ENCODE measurements at places on chromosomes 7 and 10.

- H3K36me3 ChIP-seq: peaks cover 2% of the 10 kb centered on the region
- peaks cover 35% of the 10 kb centered on the region for H3K4me1 ChIP-seq
- no peaks in the 10 kb centered on the region for H3K27me3 ChIP-seq
- peak; percentile 24 for DNase-seq
Measured at GRCh38 chr10:102133373-102134195, 744 bp downstream of the PPRC1 start.

DNA sequence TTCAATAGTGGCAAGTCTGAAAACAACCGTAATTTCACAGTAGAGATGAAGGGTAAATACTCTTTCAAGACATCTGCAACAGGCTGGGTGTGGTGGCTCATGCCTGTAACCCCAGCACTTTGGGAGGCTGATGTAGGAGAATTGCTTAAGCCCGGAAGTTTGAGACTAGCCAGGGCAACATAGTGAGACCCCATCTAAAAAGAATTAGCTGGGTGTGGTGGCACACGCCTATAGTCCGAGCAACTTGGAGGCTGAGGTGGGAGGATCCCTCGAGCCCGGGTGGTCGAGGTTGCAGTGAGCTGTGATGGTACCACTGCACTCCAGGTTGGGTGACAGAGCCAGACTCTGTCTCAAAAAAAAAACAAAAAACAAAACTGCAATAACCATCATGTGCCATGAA, 71.8 kb downstream of the PFKFB3 start:
- H3K4me1 ChIP-seq: peaks cover 27% of the 10 kb centered on the region
- H3K36me3 ChIP-seq: no peaks in the 10 kb centered on the region
- peak overlapping the region; percentile 98 for H3K27ac ChIP-seq
- DNase-seq: no peak
- H3K27me3 ChIP-seq: no peaks in the 10 kb centered on the region

DNA sequence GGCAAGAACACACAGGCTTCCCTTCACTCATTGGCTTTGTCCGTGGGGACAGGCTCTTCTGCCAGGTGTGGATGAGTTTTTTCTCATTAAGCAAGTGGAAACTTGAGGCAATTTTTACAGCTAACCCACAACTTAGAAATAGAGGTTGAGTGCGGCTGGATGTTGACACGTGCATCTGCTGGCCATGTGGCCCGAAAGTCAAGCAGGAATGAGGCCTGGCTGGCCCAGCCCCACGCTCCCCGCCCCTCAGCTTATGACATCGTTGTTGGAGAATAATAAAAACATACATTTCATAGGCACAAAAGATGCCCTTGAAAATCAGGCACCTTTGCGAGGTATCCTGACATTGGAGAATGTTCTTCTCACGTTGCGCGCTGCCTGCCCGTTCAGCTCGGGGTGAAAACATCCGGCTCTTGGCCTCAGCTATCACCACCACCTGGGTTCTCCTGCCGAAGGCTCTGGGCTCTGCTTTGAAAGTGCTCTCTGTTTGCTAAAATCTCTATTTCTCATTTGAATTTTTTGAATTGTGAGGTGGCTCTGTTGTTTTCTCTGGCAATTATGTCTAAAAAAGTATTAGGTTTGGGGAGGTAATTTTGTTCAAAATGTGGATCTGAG, 310.7 kb downstream of the WDR37 start:
- no peak overlapping the region for H3K4me3 ChIP-seq
- DNase-seq: no peak
- peaks cover 2% of the 10 kb centered on the region for H3K36me3 ChIP-seq
- peaks cover 42% of the 10 kb centered on the region for H3K27me3 ChIP-seq
- peaks cover 2% of the 10 kb centered on the region for H3K4me1 ChIP-seq

DNA sequence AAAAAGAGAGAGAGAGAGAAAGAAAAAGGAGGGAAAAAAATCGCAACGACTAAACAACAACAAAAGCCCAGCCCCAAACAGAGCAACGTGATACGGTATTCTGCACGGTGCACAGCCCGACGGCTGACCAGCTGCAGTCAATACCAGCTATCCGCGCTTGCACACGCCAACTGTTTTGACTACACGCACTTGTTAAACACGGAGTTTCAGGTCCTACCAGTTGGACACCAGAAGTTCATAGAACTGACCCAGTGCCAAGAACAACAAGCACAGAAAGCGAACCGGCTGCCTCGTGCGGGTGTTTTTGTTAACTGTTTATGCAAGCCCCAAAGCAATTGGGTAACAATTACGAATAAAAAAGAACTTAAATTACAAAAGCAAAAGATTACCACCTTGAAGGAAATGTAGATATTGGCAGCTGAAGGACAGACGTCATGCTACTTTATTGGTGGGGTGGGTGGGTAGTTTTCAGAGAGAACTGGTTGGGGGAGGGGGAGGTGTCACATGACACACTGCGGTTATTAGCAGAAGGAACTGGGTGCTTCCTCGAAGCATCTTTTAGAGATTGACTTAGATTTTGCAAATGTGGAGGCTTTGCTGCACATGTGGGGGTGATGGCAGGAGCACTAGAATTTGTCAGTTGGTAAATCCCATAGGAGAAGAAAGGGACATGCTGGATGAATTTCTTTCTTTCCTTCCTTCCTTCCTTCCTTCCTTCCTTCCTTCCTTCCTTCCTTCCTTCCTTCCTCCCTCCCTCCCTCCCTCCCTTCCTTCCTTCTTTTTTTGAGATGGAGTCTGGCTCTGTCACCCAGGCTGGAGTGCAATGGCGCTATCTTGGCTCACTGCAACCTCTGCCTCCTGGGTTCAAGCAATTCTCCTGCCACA, 110.6 kb upstream of the EFCAB10 start:
- DNase-seq: peak; percentile 63
- peak overlapping the region; percentile 90 for H3K4me3 ChIP-seq
- no peaks in the 10 kb centered on the region for H3K27me3 ChIP-seq
- peaks cover 43% of the 10 kb centered on the region for H3K4me1 ChIP-seq

GRCh38 chr7:19353180-19353579, 208.0 kb upstream of the FERD3L start:
- no peaks in the 10 kb centered on the region for H3K36me3 ChIP-seq
- H3K4me3 ChIP-seq: no peak overlapping the region
- no peaks in the 10 kb centered on the region for H3K27me3 ChIP-seq
- H3K27ac ChIP-seq: no peak overlapping the region
